ENCODE measurements at places on chromosomes 12 and 14. TPM values are rescaled to one million over a fixed set of nuclear protein-coding genes. Genes with fewer than 3 reads are reported as not detected.

- no peak for DNase-seq
Measured at GRCh38 chr14:78666336-78667056, 496.3 kb downstream of the NRXN3 start.

The GPR137C gene
- 4.2 TPM for total RNA-seq

- no peak for DNase-seq
Measured at GRCh38 chr14:101738703-101739320, 22.7 kb upstream of the PPP2R5C start.

The COQ10A gene
- total RNA-seq = 23.2 TPM

DNA sequence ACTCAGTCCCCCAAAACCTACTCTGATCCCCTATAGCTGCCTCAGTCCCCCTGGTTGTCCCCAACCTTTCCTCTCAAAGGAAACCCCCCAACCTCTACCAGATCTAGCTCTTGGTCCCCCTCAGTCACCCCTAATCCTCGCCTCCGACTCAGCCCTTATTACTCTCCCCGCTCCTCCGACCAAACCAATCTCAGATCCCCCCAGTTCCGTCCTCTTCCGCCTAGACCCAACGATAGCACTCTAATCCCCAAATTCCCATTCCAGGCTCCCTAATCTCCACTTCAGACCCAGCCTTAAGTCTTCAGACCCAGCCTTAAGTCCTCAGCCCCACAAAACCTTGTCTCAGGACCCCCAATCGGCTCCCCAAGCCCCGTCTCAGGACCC is 612 bp downstream of the VPS37B start:
- DNase-seq = no peak

The GPX2 gene
- total RNA-seq = not detected

The ABCC9 gene
- total RNA-seq = 2.8 TPM

GRCh38 chr14:61334197-61334701 is 12.9 kb downstream of the PRKCH start:
- no peak for DNase-seq

The HCAR3 gene
- not detected for total RNA-seq

DNA sequence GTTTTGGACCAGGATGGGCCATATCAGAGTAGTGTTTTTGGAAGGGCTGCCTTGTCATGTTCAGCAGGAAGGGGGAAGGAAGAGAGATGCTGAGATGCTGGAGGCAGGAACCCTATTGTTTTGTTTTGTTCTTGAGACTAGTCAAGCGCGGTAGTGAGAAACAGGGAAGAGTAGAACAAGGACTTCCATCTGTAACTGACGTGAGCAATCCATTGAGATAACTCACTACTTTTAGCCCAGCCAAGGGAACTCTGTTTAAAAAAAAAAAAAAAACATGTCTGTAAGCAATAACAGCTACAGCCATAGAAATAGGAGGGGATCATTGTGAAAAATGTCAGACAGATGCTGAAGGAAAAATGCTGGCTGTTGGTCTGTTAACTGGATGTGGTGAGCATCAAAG is 34.0 kb downstream of the CD9 start:
- DNase-seq = no peak

Measured in neural crest cell (in vitro differentiated cells).